NCI-H2081 (cell line): ENCODE measurements at places on chromosomes 11 and 22.

- peak; percentile 33 for DNase-seq
Measured at GRCh38 chr11:111982019-111982464, 43.2 kb upstream of the DLAT start.

GRCh38 chr11:17760102-17761029 is 25.8 kb downstream of the KCNC1 start:
- peak; percentile 30 for DNase-seq

DNA sequence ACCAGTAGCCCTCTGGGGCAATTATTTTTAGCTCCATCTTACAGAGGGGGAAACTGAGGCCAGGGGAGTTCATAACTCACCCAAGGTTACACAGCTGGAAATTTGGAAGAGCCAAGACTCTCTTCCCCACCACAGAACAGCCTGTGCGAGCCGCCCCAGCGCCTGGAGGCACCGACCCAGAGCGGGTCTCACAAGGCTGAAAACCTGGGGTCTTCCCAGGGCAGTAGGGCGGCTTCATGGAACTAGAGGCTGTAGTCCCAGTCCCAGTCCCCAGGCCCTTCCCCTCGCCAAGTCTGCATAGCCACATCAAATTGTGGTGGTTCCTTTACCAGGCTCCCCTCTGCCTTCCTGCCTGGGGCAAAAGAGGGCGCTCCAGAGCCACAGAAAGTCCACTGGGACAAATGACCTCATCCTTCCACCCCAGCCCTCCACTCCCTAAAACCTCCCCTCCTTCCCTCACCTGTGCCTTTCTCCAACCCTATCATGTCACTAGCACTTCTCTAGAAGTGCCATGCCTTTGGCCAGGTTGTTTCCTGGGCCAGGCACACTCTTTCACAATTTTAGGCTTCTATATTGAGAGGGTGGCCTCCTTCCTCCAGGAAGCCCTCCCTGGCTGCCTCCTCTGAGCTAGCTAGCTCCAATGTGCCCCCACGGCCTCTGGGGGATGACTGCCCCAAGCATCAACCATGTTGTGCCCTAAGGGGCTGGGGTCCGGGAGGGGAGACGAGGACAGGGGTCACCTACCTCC is 15.2 kb upstream of the CDC42EP1 start:
- DNase-seq = no peak

DNA sequence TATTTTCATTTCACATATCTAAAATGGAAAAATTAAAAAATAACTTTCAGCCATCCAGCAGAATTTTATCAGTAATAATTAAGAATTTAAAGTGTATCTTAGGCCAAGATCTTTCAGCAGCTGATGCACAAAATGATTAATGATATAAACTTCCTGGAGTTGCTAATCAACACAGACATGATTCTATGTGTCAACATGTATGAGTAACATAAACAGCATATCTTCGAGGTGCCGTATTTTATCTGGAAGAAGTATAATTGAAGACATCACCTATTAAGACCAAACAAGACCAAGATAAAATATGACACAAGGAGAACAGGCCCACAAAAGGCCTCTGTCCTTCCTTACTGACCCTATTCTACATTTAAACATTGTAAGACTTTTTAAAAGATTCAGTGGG is 45.2 kb downstream of the SLC5A12 start:
- DNase-seq = no peak

GRCh38 chr11:75441804-75442132 is 8.8 kb upstream of the KLHL35 start:
- no peak for DNase-seq
